Gastrocnemius medialis (tissue), 4 donors: ENCODE measurements at places on chromosomes 12 and 14.

- no peaks in the 10 kb centered on the region for H3K4me1 ChIP-seq
- no peaks in the 10 kb centered on the region for H3K36me3 ChIP-seq
- DNase-seq = no peak
- no peak overlapping the region for H3K4me3 ChIP-seq
Measured at GRCh38 chr14:52589646-52590045, 37.0 kb downstream of the GPR137C start.

- H3K36me3 ChIP-seq = no peaks in the 10 kb centered on the region
- H3K27ac ChIP-seq = peak within 1 kb of the TSS; percentile 95
- H3K4me3 ChIP-seq = peak within 1 kb of the TSS; percentile 85
- no peaks in the 10 kb centered on the region for H3K27me3 ChIP-seq
- H3K4me1 ChIP-seq = peaks cover 26% of the 10 kb centered on the region
Measured at GRCh38 chr12:58920102-58920960, at the start of gene LRIG3. TSS of gene LRIG3 (minus strand) at chr12:58920504. CDS start at chr12:58920235, 269 bp downstream.

GRCh38 chr14:75318353-75318752 is 39.7 kb downstream of the FOS start:
- DNase-seq = no peak
- H3K27ac ChIP-seq = no peak overlapping the region
- no peaks in the 10 kb centered on the region for H3K27me3 ChIP-seq
- H3K4me3 ChIP-seq = no peak overlapping the region
- peaks cover 10% of the 10 kb centered on the region for H3K4me1 ChIP-seq

- no peak overlapping the region for H3K4me3 ChIP-seq
- H3K27ac ChIP-seq = peak overlapping the region; percentile 67
- H3K27me3 ChIP-seq = no peaks in the 10 kb centered on the region
- no peak for DNase-seq
- H3K36me3 ChIP-seq = no peaks in the 10 kb centered on the region
Measured at GRCh38 chr14:102696856-102697495, 80.3 kb upstream of the TRAF3 start.

DNA sequence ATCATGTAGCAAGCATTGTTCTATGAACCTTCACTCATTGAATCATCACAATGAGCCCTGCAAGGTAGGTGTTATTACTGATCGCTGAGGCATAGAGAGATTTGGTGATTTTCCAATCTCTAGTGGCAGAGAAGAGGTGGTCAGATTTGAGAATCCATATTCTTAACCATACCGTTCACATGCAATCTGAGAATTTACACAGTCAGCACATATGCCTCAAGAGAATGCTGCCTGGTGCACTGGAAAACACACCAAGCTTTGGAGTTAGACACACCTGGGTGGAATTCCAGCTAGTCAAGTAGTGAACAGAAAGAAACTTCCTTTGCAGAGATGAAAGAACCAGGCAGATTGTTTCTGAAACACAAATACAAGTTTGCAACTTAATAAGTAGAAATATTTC is 94.1 kb downstream of the LGR5 start:
- no peaks in the 10 kb centered on the region for H3K4me1 ChIP-seq
- no peak overlapping the region for H3K4me3 ChIP-seq
- no peaks in the 10 kb centered on the region for H3K27me3 ChIP-seq
- H3K36me3 ChIP-seq = no peaks in the 10 kb centered on the region

- peak overlapping the region; percentile 92 for H3K4me3 ChIP-seq
- H3K4me1 ChIP-seq = peaks cover 53% of the 10 kb centered on the region
- H3K27me3 ChIP-seq = no peaks in the 10 kb centered on the region
- peaks cover 32% of the 10 kb centered on the region for H3K36me3 ChIP-seq
Measured at GRCh38 chr14:75430976-75431375, 3.2 kb downstream of the JDP2 start.

DNA sequence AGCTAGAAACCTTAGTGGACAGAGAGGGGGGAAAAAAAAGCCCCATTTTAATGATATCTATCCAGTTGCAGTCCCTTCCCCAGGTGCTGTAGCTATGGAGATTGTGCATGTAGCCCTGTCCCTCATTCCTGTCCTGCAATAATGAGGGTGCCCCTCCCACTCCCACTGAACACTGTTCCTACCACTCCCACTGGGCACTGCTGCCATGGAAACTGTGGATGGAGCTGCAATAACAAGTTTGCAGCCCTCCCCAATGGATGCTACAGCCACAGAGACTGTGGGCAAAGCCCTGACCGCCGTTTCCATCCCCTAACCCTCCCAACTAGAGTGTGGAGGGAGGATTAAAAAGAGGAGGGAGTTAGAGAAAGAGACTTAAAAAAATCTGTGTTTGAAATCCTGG is 238.3 kb downstream of the FUT8 start:
- no peak for DNase-seq
- no peak overlapping the region for H3K4me3 ChIP-seq
- no peaks in the 10 kb centered on the region for H3K27me3 ChIP-seq

- H3K27me3 ChIP-seq = no peaks in the 10 kb centered on the region
- H3K27ac ChIP-seq = no peak overlapping the region
- H3K36me3 ChIP-seq = peaks cover 64% of the 10 kb centered on the region
- no peaks in the 10 kb centered on the region for H3K4me1 ChIP-seq
- no peak for DNase-seq
Measured at GRCh38 chr14:35114036-35114435, 7.8 kb downstream of the PPP2R3C start.

DNA sequence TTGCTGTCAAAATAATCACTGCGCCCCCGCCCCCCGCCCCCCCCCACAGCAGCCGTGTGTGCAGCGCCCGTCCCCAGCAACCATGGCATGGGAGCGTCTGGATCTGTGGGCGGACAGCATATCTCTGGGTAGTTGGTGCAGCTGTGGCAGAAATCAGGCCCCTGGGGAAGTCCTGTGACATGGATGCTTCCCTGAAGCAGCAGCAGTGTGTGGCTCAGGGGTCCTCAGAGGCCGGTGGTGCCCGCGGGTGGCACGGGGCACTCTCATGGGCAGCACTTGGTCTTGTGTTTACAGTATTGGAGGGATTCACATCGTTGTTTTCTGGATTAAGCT is 19.2 kb downstream of the XRCC3 start:
- H3K27ac ChIP-seq = peak overlapping the region; percentile 16
- H3K4me1 ChIP-seq = peaks cover 74% of the 10 kb centered on the region
- H3K4me3 ChIP-seq = no peak overlapping the region

- no peaks in the 10 kb centered on the region for H3K4me1 ChIP-seq
- H3K4me3 ChIP-seq = no peak overlapping the region
- no peak overlapping the region for H3K27ac ChIP-seq
- H3K36me3 ChIP-seq = no peaks in the 10 kb centered on the region
Measured at GRCh38 chr12:23569356-23569755, 380.1 kb downstream of the SOX5 start.

GRCh38 chr14:85943192-85943591 is 413.2 kb downstream of the FLRT2 start:
- no peaks in the 10 kb centered on the region for H3K4me1 ChIP-seq
- H3K27me3 ChIP-seq = no peaks in the 10 kb centered on the region
- H3K27ac ChIP-seq = no peak overlapping the region
- no peak for DNase-seq

DNA sequence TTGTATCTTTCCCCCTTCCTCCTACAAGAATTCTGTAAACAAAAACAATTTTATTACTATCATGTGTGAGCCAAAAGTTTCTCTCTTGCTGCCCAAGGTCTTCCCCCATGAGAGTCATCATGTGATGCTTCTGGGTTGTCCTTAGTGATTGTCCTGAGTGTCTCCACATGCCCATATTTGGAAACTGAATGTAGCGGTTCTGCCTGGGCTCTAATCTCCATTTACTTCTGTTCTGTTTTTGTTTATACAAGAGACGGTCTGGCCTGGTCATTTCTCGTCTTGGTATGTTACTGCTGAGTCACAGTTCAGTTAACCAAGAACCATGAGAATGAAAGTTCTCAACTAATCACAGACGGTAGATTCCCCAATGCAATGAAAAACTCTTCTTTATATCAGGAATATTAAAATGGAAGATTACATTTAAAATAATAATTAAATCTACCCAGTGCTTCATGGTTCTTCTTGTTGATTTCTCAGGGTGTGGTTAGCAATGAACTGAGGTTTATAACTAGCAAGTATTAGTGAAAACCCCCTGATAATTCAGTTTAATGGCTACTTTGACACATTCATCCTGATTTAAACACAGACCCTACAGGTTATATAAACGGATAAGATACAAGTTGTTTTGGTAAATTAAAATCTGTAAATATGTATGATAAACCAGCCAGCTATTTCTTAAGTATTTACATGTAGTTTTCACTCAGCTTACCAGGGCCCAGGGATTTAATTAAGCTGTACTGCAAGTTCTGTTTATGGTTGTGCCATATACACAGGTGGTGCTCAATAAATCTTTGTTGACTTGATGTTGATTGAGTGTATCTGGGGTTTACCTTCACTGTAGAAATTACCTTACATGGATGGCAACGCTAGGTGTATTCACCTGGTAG is 81.1 kb downstream of the PELI2 start:
- H3K27ac ChIP-seq = peak overlapping the region; percentile 11
- no peaks in the 10 kb centered on the region for H3K27me3 ChIP-seq
- DNase-seq = peak; percentile 49
- H3K4me1 ChIP-seq = peaks cover 16% of the 10 kb centered on the region

- H3K27me3 ChIP-seq = peaks cover 25% of the 10 kb centered on the region
- H3K27ac ChIP-seq = no peak overlapping the region
- H3K36me3 ChIP-seq = no peaks in the 10 kb centered on the region
- DNase-seq = no peak
- H3K4me3 ChIP-seq = no peak overlapping the region
- no peaks in the 10 kb centered on the region for H3K4me1 ChIP-seq
Measured at GRCh38 chr12:40689576-40689975, 2.7 kb upstream of the CNTN1 start.

DNA sequence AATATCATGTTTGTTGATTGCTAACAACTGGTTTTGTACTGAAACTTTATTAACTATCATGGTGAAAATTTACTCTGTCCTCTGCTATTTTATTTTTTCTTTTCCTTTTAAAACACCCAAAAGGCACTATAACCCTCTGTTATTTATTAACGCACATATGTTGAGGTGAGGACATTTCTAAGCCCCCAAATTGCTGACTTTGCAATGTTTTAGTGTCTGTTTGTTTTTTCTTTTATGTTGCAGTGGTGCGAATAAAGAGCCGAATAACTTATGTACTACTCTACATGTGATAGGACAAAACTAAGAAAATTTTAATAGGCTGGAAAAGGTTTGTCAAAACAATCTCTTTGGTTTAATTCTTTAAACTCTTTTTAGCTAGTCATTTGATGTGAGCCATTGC is 24.5 kb upstream of the PAWR start:
- no peaks in the 10 kb centered on the region for H3K36me3 ChIP-seq
- H3K27ac ChIP-seq = no peak overlapping the region
- H3K27me3 ChIP-seq = no peaks in the 10 kb centered on the region
- H3K4me3 ChIP-seq = no peak overlapping the region

GRCh38 chr12:105742567-105742874 is 396.2 kb downstream of the NUAK1 start:
- no peaks in the 10 kb centered on the region for H3K36me3 ChIP-seq
- no peak overlapping the region for H3K4me3 ChIP-seq
- H3K27ac ChIP-seq = peak overlapping the region; percentile 53
- peaks cover 42% of the 10 kb centered on the region for H3K4me1 ChIP-seq

DNA sequence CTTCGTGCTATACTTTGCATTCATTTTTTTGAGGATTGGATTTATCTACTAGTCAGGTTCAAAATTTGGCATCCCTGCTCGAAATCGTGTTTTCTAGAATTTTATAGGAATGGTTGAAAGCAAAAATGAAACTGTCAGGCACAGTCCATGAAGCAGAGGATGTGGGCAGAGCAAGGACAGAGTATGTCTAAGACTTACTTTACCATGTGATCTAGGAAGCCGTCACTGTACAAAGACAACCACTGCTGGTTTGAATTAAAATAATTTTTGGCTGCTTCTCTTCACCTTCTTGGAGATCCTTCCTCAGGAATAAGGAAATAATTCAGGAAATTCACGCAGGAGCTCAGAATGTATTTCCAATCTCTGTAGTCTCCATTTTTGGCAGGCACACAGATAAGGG is 31.6 kb upstream of the SGPP1 start:
- no peaks in the 10 kb centered on the region for H3K36me3 ChIP-seq
- H3K4me3 ChIP-seq = no peak overlapping the region
- H3K27ac ChIP-seq = no peak overlapping the region
- H3K27me3 ChIP-seq = no peaks in the 10 kb centered on the region
- no peaks in the 10 kb centered on the region for H3K4me1 ChIP-seq

DNA sequence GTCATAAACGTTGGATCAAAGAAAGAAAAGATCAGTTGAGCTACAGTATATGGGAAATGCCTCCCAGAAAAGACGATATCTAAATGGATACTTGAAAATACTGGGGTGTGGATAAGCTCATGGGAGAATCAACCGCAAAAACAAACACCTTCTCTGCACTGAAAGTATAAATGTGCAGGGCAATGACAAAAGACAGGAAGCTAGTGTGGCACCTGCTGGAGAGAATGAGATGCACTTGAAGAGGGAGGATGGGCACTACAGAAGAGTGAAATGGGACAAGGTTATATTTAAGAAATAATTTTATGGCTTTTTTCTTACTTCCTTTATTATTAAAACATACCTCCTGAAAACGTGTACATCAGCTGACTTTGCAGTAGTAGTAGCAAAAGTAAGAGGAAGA is 153.7 kb downstream of the PRKD1 start:
- H3K27me3 ChIP-seq = no peaks in the 10 kb centered on the region
- H3K4me3 ChIP-seq = no peak overlapping the region
- no peaks in the 10 kb centered on the region for H3K36me3 ChIP-seq
- no peak for DNase-seq
- H3K4me1 ChIP-seq = no peaks in the 10 kb centered on the region

DNA sequence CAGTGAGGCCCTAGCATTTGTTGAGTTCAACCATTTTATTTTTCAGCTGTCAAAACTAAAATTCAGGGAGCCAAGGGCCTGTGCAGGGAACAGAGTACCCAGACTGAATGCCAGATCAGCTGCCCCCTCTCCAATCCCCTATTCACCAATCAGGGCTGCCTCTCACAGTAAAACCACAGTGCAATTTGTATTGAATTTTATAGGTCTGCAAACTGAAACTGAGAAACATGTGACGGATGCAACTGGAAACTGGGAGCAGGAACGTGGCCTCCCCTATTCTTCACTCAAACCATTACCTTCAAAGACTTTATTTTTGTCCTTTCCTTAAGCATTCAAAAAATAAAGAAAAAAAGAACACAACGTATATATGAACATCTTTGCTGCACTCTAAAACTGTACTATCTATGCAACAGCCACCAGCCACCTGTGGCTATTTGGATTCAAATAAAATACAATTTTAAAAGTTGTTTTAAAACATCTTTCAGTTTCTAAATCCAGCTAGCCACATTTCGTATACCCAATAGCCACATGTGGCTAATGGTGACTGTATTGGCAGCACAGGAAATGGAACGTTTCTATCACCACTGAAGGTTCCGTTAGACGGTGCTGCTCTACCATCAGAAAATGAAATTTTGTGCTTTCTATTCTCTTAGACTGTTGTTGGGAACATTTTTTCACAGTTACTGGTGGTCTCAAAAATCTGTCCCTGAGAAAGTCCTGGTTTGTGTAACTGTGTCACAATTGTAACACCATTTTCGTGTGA is 371.3 kb upstream of the FAR2 start:
- H3K4me1 ChIP-seq = no peaks in the 10 kb centered on the region
- H3K36me3 ChIP-seq = no peaks in the 10 kb centered on the region
- H3K27me3 ChIP-seq = no peaks in the 10 kb centered on the region
- no peak overlapping the region for H3K27ac ChIP-seq
- H3K4me3 ChIP-seq = no peak overlapping the region

GRCh38 chr12:122856999-122857671 is 21.9 kb downstream of the HIP1R start:
- no peak overlapping the region for H3K4me3 ChIP-seq
- peaks cover 8% of the 10 kb centered on the region for H3K4me1 ChIP-seq
- no peaks in the 10 kb centered on the region for H3K27me3 ChIP-seq
- no peak overlapping the region for H3K27ac ChIP-seq
- DNase-seq = no peak
- H3K36me3 ChIP-seq = no peaks in the 10 kb centered on the region

GRCh38 chr12:65532162-65532561 is 253.7 kb downstream of the MSRB3 start:
- no peaks in the 10 kb centered on the region for H3K27me3 ChIP-seq
- H3K27ac ChIP-seq = no peak overlapping the region
- no peaks in the 10 kb centered on the region for H3K36me3 ChIP-seq
- H3K4me1 ChIP-seq = no peaks in the 10 kb centered on the region
- H3K4me3 ChIP-seq = no peak overlapping the region
- DNase-seq = no peak
